ENCODE measurements at places on chromosomes 16 and 17. TPM values are rescaled to one million over a fixed set of nuclear protein-coding genes. Genes with fewer than 3 reads are reported as not detected.

GRCh38 chr17:43814026-43814425 lies 18.9 kb downstream of the MPP3 start:
- DNase-seq, result no peak

PPM1E gene
- total RNA-seq, result 0.26 TPM

GRCh38 chr17:1709971-1710806 lies at the start of gene TLCD2:
Gene TLCD2, minus strand, starts transcription at chr17:1710377. Its CDS starts 135 bp downstream, at chr17:1710242.
- peak; percentile 53 for DNase-seq

OR2C1 gene
- not detected for total RNA-seq

- DNase-seq, result no peak
These were observed 160.2 kb downstream of the RGS9 start for GRCh38 chr17:65297384-65297783.

- DNase-seq, result no peak
These were observed 18.6 kb downstream of the ZDHHC7 start for GRCh38 chr16:84992717-84993075.

GRCh38 chr16:12513076-12513790 lies 290.5 kb downstream of the CPPED1 start:
- DNase-seq, result no peak

DNA sequence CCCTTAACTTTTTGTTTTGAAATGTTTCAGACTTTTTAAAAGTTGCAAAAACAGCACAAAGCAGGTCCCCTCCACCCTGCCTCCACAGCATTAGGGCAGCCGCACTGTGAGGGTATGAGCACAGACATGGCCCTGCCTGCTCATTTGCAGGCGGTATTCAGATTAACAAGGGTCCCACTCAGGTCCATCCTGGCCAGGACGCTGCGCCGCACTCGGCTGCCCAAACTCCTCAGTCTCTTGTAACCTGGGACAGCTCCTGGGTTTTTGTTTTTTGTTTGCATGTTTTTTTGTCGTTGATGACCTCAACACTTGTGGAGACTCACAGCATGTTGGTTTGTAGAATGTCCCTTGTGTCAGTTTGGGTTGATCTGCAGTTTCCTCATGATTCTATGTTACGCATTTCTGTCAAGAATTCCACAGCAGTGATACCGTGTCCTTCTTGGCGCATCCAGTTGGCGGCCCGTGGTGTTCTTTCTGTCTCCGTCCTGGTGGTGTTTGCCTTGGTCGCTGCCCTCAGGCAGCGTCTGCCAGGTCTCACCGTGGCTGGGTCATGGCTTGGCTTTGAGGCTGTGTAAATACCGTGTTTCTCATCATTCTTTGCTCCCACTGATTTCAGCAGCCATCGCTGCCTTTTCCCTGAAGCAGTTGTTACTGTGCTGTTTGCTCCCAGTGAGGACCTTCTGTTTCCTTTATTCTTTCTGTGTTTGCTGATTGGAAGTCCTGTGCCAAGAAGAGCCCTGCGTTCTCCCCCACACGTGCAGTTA lies 18.5 kb downstream of the CRAMP1 start:
- no peak for DNase-seq

- DNase-seq, result no peak
These were observed 8.6 kb downstream of the PDIA2 start for GRCh38 chr16:291539-291938.

DNA sequence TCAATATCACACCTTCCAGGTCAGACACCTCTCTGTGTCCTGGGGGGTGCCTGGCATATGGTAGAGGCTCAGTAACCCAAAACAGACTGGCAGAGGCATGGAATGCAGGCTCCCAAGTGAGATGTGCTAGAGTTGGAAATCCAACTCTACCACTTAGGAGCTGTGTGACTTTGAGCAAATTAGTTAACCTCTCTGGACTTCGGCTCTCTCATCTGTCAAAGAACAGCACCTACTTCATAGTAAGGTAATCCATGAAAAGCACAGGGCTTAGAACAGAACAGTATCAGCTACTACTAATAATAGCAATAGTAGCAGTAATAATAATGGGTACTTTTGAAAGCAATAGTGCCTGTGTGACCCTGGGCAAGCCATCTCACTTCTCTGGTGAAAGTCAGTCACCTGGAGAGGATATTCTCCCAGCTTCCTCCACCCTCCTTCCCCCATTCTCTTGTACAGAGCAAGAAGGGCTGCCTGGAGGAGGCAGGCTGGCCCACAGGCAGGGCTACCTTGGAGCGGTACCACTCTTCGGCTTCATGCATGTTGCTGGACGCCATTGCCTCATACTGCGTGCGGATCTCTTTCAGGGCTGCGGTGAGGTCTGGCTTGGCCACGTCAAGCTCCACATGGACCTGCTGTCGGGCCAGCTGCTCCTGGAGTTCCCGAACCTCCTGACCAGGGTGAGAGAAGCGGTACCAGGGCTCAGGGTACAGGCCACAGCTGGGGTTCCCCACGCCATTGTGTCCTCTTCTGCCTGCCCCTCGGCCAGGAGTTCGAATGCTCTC lies 2.3 kb downstream of the GFAP start:
- no peak for DNase-seq

GRCh38 chr17:3512505-3513171 lies 36.8 kb downstream of the ASPA start:
- DNase-seq, result no peak

TBX4 gene
- 1.1 TPM for total RNA-seq

GRCh38 chr17:63445954-63446752 lies at the start of gene CYB561:
Gene CYB561, minus strand, starts transcription at chr17:63446306. Its CDS starts 8,759 bp downstream, at chr17:63437547.
- DNase-seq, result peak; percentile 77

DNA sequence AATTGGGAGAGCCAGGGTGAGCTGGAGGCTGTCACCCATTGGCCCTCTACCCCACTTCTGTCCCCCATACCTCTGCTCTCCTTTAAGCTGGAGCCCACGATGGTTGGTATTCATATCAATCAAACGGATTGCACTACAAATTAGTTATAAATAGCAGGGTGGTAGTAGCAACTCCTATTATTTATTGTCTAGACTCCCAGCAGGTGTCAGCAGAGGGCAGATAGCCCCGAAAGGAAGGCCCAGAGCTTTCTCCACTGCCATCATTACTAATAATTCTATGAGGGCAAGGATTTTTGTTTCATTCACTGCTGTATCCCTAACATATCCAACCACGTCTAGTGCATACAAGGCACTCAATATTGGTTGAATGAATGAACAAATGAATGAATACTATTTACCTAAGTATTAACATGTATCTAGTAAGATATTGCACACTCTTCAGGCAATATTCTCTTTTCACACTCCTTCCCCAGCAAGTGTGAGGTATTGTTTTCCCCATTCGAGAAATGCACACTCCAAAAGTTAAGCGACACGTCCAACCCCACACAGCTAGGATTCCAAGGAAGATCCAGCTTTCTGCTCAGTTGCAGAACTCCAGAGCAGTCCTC lies 6.3 kb downstream of the C17orf50 start:
- DNase-seq, result peak; percentile 54

- peak; percentile 86 for DNase-seq
These were observed 13.7 kb upstream of the CNGB1 start for GRCh38 chr16:57984443-57985203.

RUNDC3A gene
- 0.82 TPM for total RNA-seq

GRCh38 chr17:38341035-38341721 lies 2.6 kb downstream of the GPR179 start:
- DNase-seq, result no peak

USP43 gene
- total RNA-seq, result 0.90 TPM

PLEKHM1 gene
- total RNA-seq, result 46.6 TPM

All from endothelial cell (in vitro differentiated cells).